ENCODE measurements at places on chromosomes 12 and 14. TPM values are rescaled to one million over a fixed set of nuclear protein-coding genes. Genes with fewer than 3 reads are reported as not detected.
A peak's percentile ranks its signal among the peaks of the same experiment; 100 is the strongest.

DNA sequence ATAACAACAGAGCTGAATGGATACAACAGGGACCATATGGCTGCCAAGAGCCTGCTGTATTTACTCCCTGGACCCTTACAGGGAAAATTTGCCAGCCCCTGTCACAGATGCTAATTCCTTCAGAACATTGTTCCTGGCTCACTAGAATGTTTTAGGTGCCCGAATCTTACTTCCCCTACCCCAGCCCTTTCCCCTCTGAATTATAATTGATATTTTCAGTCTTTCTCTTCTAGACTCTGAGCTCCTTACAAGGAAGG, 235.3 kb downstream of the KSR2 start:
- no peak for DNase-seq

- DNase-seq: no peak
Observed at GRCh38 chr14:68971411-68972035, 7.6 kb downstream of the ACTN1 start.

CPNE6 gene
- total RNA-seq: not detected

DNA sequence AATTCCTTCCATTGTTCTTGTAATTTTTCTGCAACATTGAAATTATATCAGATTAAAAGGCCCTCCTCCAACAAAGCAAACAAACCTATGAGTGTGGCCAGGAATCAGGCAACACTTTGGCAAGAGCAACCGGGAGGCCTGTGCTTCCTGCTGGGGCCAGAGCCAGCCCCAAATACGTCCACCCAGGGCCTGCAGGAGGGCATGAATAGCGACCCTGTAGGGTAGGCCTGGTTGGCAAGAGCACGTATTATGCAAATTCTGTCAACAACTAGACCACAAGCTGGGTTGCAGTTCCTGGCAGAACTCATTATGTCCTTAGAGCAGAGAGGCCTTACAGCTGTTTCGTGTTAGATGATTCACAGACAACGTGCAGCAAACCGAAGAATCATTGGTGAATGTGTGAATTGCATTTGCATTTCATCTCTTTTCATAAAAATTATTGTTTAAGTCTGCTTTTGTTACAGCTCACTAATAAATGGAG, 26.9 kb upstream of the LGALS3 start:
- DNase-seq: peak; percentile 77

C12orf60 gene
- 3.4 TPM for total RNA-seq

DNA sequence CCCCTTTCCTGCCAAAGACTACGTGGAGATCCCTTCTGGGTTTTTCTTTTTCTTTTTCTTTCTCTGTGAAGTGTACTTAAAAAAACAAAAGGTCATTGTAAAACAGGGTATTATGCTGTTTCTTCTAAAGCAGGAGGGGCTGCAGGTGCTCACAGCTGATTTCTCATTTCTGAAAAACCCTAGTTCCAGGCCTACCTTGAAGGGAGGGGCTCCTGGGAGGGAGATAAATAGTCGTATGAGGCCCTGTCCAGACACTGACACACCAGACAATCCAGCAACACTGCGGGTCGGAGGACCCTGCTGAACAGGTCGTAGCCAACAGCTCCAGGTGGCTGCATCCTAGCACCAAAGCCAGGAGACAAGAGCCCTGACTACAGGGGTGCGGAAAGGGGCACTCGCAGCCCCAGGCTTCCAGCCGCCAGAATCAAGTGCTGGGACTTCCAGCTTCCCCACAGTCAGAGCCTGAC, 41.1 kb downstream of the PSMA6 start:
- no peak for DNase-seq

TMEM30B gene
- total RNA-seq: 2.4 TPM

C14orf119 gene
- total RNA-seq: 29.4 TPM

NR1H4 gene
- not detected for total RNA-seq

RPL10L gene
- not detected for total RNA-seq

DNA sequence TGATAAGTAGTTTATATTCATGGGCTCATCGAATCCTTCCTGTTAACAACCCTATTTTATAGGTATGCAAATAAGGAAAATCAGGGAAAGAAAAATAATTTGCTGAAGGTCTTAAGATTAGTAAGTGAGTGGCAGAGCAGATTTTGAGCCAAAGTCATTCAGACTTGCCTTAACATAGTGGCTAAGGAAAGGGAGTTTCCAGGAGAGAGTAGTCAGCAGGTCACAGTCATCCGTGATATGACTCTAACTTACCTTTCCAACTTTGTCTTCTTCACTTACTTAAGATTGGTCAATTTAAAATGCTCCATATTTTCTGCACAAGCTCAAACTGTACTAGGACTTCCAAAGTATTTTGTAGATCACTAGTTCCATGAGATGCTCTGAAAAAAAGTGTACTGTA, 46.6 kb downstream of the AKAP6 start:
- DNase-seq: no peak

GRCh38 chr14:89004166-89004565, 179.7 kb downstream of the TTC8 start:
- no peak for DNase-seq

- peak; percentile 39 for DNase-seq
Observed at GRCh38 chr12:52208424-52209165, 16.8 kb upstream of the KRT80 start.

- no peak for DNase-seq
Observed at GRCh38 chr14:57486767-57487379, 6.8 kb downstream of the CCDC198 start.

DNA sequence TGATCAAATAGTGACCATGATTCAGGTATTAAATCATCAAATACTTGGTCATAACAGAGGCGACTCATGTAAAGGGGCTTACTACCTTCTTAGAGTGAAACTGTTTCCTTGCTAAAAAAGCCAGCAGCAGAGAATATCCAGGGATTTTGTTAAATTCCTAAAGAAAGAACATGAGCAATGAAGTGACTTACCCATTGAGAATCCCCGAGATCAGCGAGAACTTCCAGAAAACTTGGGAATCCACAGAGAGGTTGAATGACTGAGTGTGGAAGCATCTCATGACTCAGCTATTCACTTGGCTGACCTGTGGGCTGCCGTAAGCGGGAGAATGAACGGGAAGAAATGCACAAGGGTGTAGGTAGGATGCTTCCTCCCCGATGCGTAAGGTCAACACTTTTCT, 85.3 kb upstream of the KCNA1 start:
- no peak for DNase-seq

- no peak for DNase-seq
Observed at GRCh38 chr14:68047906-68048305, 228.3 kb downstream of the RAD51B start.

DNA sequence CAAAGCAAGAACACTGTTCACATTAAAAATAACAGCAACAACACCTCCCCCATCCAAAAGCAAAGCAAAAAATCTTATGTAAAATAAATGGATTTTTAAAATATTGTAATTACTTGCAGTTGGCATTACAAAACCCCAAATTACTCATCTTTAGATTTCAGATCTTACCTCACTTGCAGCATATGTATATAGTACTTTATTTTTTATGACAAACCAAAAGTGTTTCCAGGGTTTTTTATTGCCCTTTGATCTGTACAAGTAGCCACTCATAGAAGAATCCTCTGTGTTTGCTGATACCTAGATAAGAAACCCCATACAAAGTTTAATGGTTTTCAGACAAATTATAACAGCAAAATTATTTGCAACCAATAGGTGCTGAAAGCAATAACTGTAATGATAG, 12.2 kb upstream of the NR2C1 start:
- no peak for DNase-seq

- no peak for DNase-seq
Observed at GRCh38 chr12:112261559-112261958, 120.7 kb downstream of the HECTD4 start.
